Activated CD4-positive, alpha-beta T cell treated with anti-CD3 and anti-CD28 coated beads, Interleukin-2, amount 50 U/mL, for 16 hours (primary cell): ENCODE measurements at places on chromosomes 7 and 10.

- DNase-seq, result no peak
Measured at GRCh38 chr10:126844406-126844805, 60.8 kb upstream of the DOCK1 start.

GRCh38 chr7:92100534-92100933 is 33.7 kb downstream of the CYP51A1 start:
- DNase-seq, result no peak

DNA sequence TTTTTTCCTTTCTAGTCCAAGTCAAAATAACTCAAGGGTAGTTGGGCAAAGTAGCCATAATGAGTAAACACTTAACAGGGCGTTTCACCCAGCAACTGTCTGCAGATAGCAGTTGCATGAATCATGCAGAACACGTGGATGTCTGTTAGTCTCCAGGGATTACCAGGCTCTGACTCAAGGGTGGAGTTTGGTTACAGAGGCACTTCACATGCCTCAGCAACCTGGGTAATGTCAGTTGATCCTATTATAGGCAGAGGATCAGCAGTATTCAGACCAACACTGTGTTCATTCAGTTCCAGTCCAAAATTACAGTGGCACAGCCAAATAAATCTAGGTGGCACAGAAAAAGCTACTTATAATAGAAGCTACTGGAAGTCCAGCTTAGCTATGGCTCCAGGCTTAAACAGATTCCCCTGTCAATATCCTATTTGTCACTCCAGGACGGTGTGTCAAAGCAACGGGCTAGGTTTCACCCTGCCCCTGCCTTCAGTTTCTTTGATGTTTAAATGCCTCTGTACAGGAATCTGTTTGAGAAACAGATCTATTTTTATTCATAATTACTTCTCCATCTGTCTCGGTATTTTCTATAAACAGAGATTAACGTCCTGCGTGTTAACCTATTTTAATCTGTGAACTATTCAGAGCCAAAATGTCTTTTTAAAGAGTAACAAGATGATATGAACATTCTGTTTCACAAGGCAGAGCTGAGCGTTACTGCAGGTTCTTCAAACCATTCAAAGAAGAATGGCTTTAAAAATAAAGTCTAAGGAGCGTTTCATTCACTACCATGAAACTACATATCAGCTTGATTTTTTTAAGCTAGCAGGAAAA is 162.6 kb upstream of the AKR1E2 start:
- peak; percentile 48 for DNase-seq

DNA sequence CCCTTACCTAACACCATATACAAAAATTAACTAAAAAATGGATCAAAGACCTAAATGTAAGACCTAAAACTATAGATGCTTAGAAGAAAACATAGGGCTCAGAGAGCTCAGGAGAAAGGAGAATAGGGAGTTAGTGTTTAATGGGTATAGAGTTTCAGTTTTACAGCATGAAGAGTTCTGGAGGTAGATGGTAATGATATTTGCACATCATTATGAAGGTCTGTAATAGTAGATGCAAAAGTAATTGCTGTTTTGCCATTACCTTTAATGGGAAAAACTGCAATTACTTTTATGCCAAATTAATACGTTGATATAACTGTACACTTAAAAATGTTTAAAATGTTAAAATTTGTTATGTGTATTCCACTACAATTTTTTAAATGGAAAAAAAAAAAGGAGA is 39.2 kb upstream of the NANOS1 start:
- DNase-seq, result no peak

- DNase-seq, result peak; percentile 53
Measured at GRCh38 chr10:8600192-8600591, 545.7 kb downstream of the GATA3 start.

DNA sequence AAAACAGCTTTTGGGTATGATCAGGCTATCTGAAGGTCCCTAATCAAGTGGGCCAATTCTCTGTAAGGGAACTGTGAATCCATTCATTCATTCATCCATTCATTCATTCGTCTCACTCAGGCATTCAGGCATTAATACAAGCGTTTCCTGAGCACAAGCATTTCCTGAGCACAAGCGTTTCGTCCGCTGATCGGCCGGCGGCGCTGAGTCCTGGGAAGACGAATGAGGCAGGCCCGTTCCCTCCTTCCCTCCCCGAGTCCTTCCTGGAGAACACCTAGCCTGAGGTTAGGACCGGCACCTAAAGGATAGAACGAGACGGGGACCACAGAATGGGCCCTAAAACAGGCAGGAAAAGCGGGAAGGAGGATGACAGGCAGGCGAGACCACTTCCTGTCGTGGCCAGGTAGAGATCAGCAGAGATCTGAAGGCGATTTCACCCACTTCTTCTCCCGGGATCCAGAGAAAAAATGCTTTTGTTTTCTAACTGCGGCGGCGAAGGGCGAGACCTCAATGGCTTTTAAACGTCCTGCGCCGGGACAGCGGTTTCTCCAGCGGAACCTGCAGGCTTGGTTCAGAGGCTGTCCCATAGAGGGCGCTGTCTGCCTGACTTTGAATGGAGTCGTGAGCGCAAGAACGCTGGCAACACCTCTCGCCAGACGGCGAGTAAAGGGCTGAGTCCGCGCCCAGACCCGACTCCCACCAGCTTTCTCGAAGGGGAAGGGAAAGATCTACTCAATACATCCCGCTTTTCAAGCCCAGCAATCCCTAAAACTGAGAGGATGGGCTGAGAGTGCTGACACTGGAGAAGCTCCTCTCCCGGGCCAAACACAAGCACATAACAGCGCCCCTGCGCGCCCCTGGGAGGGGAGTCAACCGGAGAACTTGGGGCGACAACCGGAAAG is 2.9 kb upstream of the HMX3 start:
- DNase-seq, result peak; percentile 88

DNA sequence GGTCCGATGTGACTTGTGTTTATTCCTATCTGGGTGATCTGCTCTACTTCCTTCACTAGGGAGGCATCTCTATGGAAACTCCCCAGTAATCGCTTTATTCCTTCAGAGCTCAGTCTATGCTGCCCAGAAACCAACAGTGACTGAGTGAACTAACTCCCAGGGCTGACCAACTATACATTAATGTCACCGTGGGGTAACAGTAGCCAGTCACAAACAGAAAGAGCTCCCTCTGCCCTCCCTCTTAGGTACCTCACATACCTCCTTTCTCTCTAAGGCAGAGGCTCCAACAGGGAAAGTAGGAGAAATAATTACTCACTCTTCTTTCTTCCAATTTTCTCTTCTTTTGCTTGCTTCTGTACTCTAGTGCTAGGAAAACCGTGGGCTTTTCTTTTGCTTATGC is 855.0 kb downstream of the REEP3 start:
- no peak for DNase-seq

DNA sequence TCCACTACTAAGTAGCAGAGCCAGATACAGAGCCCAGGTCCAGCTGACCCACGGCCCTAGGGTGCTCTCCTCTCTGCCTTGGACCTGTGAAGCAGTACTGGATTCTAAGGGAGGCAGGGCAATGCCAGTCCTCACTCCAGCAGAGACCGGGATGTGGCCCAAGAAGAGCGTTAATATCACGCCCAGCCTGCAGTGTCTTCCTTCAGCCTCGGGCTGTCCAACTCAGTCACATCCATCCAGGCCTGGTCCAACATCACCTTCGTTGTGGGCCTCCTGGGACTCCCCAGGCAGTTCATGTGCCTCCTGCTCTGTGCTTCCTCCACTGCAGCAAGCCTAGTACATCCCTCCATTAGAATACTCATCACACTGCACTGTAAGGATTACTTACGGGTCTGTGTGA is 114.5 kb downstream of the GRID1 start:
- no peak for DNase-seq
